CD8-positive, alpha-beta memory T cell (primary cell): ENCODE measurements at places on chromosomes 7 and 10.

- no peak for DNase-seq
- H3K4me1 ChIP-seq, result no peaks in the 10 kb centered on the region
- H3K27ac ChIP-seq, result no peak overlapping the region
These were observed 315.5 kb downstream of the PTPRN2 start for GRCh38 chr7:158272091-158272490.

- no peak overlapping the region for H3K27ac ChIP-seq
- no peaks in the 10 kb centered on the region for H3K27me3 ChIP-seq
- H3K4me3 ChIP-seq, result no peak overlapping the region
These were observed 378.8 kb downstream of the DPP6 start for GRCh38 chr7:154431045-154431444.

DNA sequence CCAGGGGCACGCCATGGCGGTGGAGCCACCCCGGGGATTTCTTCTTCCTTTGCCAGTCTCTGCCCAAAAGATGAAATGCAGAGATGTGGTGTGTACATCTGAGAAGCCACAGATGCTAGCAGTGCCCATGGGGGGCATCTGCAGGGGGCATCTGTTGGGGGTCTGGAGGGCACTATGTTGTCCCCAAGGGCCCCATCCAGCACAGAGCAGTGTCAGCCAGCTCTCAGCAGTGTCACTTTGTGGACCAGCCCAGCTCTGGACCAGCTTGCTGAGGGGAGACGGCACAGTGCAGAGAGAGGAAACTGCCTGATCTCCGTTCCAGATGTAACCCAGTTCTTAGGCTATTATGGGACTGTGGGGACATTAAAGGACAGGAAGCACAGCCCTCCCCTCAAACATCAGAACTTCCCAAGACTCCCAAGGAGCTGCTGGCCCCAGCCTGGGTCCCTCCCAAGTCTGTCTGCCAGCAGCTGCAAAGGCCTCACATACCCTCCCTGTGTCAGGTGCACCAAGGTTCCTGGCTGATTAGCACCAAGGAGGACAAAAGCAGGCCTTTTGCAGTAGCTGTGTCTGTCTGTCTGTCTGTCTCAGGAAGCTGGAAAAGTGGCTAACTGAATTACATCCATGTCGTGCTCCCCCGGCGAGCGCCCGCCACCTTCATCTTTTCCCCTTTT is 536.5 kb downstream of the PTPRN2 start:
- no peak overlapping the region for H3K4me3 ChIP-seq
- no peak overlapping the region for H3K27ac ChIP-seq
- no peaks in the 10 kb centered on the region for H3K4me1 ChIP-seq
- H3K27me3 ChIP-seq, result no peaks in the 10 kb centered on the region
- no peak for DNase-seq

DNA sequence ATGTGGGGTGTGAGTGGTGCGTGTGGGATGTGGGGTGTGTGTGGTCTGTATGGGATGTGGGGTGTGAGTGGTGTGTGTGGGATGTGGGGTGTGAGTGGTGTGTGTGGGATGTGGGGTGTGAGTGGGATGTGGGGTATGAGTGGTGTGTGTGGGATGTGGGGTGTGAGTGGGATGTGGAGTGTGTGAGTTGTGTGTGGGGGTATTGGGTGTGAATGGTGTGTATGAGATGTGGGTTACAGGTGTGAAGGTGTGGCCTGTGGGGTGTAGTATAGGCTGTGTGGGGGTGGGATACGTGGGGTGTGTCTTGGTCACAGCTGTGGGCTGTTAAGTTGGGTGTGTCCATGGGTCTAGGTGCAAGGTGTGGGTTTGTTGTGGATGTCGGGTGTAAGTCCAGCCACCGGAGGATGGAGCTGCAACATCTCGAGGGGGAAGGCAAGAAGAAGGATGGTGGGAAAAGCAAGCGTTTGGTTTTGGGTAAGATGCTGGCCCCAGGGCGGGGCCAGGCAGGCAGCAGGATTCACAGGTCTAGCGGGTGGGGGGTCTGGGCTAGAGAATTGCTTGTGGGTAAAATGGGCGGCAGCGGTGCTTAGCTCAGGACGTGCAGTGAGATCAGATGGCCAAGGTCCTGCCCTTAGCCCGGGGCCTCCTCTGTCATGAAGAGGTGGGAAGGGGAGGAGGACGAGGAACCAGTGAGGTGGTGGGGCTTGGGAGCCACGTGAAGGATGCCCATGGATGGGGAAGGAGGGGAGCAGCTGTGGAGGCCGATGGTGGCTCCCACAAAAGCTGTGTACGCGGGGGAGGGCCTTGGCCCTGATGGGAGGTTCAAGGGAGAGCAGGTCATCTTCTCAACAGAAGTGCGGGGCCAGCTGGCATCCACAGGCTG is 60.1 kb downstream of the CFAP46 start:
- no peak for DNase-seq
- H3K4me3 ChIP-seq, result no peak overlapping the region
- no peaks in the 10 kb centered on the region for H3K4me1 ChIP-seq
- no peaks in the 10 kb centered on the region for H3K27me3 ChIP-seq
- H3K27ac ChIP-seq, result no peak overlapping the region

DNA sequence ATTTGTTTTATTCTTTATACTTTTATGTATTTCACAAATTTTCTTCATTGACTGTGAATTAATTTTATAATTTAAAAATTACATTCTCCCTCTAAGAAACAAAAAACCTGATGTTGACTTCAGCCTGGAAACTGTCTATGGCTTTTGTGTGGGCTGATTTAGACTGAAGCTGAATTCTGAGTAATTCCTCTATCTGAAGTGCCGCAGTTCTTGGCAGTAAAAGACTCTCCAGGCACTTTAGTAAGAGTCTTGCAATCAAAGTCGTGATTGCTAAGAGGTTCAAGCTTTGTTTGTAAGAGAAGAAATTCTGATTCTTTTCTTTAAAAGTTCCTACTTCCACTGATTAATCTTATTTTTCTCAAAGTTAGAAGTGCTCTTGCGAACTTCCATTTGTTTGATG is 3.4 kb upstream of the CEP41 start:
- no peaks in the 10 kb centered on the region for H3K36me3 ChIP-seq
- no peak for DNase-seq
- H3K27me3 ChIP-seq, result no peaks in the 10 kb centered on the region
